Kidney glomerular epithelial cell (primary cell): ENCODE measurements at places on chromosomes 4 and X.
A peak's percentile ranks its signal among the peaks of the same experiment; 100 is the strongest.

DNA sequence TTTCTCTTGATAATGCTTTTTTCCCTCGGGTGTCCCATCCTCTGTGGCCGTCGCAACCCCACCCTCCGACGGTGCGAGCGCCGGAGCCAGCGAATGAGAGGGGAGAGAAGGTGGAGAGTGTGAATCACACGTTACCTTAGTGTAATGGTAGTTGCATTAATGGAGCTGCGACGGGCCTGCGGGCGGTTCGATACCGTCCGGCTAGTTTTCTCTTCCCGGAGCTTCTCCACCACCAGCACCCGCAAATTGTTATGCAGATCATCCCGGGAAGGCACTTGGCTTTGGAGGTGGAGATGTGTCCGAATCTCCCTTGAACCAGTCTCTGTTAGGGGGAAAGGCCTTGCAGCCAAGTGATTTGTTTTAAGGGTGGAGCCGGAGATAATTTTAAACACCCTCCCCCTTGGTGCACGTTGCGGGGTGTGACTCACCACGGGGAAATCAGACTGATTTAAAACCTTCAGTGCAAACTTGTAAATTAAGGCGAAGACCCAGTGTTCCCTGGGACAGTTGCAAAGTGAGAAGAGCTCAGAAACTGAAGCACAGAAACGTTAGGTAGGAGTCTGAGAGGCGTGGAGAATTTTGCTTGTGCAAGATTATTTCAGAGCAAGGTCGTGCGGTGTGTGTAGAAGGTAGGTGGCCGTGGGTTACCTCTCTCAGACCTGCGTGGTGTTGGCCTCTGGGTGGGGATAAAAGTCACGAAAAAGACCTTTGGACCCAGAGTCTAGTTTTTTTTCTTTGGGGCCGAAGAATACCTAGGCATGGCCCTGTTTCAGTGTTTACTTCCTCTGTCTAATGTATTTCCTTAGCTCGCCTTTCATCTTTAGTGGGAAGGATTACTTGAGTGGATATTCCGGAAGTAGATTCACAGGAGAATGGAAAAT is 1.3 kb downstream of the AFF1 start:
- DNase-seq = peak; percentile 92

GRCh38 chr4:128782875-128783614 is 26.5 kb upstream of the JADE1 start:
- no peak for DNase-seq

GRCh38 chr4:84994280-84994679 is 27.8 kb upstream of the WDFY3 start:
- no peak for DNase-seq

DNA sequence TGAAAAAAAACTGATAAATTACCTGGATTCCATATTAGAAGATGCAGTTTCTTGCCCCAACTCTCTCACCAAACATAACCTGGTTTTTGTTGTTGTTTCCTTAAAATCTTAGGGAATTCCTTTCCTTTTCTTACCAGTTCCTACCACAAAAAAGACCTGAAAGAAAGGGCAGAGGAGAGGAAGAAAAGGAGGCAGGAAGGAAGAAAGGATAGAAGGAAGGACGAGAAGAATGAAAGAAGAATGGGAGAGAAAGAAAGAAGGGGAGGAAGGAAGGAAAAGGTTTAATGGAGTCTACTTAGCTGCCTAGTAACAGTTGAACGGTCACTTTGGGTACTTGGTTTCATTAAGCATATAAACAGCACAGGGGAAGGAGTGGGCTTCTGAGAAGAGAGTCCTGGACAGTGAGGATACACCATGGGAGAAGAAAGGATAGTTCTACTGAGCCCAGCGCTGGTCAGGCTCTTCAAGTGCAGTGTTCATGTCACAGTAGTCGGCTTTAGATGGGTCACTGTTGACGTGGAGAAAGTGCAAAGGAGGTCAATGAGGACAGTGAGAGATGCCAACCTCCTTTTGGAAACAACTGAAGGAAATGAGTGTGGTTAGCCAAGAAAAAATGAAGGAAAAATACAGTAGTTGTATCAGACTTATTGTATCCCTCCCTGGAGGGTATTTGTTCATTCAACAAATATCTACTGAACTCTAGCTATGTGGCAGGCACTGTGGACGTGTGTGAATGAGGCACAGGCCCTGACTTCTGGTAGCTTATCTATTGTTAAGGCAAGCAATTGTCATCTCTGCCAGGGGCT is 1.1 kb upstream of the CHIC2 start:
- no peak for DNase-seq

DNA sequence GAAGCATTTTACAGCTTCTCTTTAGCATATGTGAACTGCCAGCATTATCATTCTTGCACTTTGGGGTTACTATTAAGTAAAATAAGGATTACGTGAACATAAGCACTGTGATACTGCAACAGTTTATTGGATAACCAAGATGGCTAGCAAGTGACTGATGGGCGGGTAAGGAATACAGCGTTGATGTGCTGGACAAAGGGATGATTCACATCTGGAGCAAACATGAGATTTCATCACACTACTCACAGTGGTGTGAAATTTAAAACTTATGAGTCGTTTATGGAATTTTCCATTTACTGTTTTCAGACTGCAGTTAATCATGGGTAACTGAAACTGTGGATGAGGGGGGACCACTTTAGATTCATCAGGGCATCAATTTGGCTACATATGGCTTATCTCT is 16.0 kb downstream of the NBDY start:
- DNase-seq = peak; percentile 60

GRCh38 chr4:174505892-174506291 is 16.4 kb downstream of the HPGD start:
- no peak for DNase-seq

GRCh38 chrX:11953615-11954014 is 184.7 kb upstream of the FRMPD4 start:
- peak; percentile 84 for DNase-seq

- no peak for DNase-seq
Observed at GRCh38 chr4:8710416-8710815, 117.9 kb downstream of the CPZ start.
